Thymus (tissue), 14 donors: ENCODE measurements at places on chromosomes 13 and 19.

GRCh38 chr13:95642999-95643398 is 1.5 kb downstream of the DZIP1 start:
- H3K27ac ChIP-seq, result no peak overlapping the region
- no peak overlapping the region for H3K4me3 ChIP-seq
- DNase-seq, result no peak

DNA sequence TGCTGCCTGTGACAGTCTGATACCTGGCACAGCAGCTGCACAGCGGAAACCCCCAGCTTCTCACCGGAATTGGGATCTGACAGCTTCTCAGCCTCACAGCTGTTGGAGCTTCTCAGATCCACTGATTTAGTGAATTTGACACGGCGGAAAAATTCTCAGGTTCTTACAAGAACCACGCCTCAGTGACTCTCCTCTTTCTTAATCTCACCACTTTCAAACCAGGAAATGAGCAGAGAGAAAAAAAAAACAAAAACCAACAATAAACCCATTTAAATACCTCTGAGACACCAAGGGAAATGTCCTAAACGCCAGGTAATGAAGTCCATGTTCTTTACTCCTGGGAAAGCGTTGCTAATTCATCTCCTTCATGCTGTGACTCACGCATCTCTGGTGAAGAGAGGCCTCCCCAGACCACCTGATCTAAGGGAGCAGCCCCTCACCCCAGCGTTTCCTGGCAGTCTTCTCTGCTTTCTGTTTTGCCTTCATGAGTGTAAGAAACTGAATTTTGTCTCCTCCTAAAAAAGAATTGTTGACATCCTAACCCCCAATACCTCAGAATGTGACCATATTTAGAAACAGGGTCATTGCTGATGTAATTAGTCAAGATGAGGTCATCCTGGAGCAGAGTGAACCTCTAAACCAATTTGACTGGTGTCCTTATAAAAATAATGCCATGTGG is 15.9 kb upstream of the IZUMO2 start:
- no peaks in the 10 kb centered on the region for H3K27me3 ChIP-seq
- no peaks in the 10 kb centered on the region for H3K36me3 ChIP-seq

GRCh38 chr13:24178847-24179485 is 18.4 kb downstream of the SPATA13 start:
- H3K27ac ChIP-seq, result no peak overlapping the region
- no peak for DNase-seq
- no peaks in the 10 kb centered on the region for H3K27me3 ChIP-seq

DNA sequence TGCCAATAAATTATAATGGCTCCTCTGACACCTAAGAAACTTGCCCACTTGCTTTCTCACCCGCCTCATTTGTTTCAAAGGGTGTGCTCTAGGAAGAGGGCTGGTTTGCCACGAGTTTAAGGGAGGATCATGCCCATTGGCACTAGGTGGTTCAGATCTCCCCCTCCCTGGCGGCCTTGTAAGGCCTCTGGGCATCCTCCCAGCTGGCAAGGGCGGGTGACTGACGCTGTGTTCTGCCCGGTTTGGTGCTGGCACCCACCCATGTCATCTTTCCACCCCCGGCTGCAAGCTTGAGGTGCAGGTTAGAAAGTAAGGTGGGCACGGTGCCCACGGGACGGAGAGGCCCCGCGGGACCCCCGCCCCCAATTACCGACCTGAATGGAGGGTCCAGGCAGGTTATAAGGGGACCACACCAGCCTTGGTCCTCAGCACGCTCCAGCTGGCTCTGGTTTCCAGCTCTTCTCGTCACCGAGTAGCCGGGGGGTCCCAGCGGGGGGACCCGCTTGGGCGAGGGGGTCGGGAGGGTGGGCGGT is 90.4 kb downstream of the PTPRS start:
- DNase-seq, result no peak
- no peaks in the 10 kb centered on the region for H3K27me3 ChIP-seq
- H3K36me3 ChIP-seq, result no peaks in the 10 kb centered on the region
- H3K4me1 ChIP-seq, result peaks cover 3% of the 10 kb centered on the region

- DNase-seq, result no peak
- H3K27ac ChIP-seq, result no peak overlapping the region
- H3K4me3 ChIP-seq, result no peak overlapping the region
- H3K36me3 ChIP-seq, result peaks cover 69% of the 10 kb centered on the region
Measured at GRCh38 chr19:19672816-19673215, 4.2 kb downstream of the ZNF101 start.
